ENCODE measurements at places on chromosomes 16 and 17.

DNA sequence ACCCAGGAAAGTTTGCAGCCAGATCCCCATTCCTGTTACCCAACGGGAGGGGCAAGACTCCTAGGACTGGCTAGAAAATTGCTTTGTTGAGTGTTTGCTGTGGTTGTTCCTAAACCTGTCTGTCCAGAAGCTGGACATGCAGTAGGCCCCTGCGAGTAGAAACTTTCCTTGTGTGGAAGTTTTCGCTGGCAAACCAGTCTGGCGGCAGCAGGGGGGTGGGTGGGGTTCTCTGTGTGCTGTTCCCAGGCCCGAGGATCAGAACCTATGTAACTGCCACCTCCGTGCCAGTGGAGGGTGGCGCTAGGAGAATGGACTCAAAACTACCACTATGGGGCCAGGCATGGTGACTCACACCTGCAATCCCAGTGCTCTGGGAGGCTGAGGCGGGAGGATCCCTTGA lies 9.2 kb downstream of the SGSM2 start:
- DNase-seq = no peak

DNA sequence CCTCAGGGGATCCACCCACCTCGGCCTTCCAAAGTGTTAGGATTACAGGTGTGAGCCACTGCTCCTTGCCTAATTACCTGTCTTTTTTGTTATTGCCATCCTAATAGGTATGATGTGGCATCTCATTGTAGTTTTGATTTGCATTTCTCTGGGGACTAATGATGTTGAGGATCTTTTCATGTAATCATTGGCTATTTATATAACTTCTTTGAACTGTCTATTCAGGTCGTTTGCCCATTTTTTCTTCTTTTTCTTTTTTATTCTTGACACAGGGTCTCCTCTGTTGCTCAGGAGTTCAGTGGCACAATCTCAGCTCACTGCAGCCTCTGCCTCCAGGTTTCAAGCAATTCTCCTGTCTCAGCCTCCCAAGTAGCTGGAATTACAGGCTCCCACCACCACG lies 1.3 kb upstream of the TGFB1I1 start:
- DNase-seq = no peak

DNA sequence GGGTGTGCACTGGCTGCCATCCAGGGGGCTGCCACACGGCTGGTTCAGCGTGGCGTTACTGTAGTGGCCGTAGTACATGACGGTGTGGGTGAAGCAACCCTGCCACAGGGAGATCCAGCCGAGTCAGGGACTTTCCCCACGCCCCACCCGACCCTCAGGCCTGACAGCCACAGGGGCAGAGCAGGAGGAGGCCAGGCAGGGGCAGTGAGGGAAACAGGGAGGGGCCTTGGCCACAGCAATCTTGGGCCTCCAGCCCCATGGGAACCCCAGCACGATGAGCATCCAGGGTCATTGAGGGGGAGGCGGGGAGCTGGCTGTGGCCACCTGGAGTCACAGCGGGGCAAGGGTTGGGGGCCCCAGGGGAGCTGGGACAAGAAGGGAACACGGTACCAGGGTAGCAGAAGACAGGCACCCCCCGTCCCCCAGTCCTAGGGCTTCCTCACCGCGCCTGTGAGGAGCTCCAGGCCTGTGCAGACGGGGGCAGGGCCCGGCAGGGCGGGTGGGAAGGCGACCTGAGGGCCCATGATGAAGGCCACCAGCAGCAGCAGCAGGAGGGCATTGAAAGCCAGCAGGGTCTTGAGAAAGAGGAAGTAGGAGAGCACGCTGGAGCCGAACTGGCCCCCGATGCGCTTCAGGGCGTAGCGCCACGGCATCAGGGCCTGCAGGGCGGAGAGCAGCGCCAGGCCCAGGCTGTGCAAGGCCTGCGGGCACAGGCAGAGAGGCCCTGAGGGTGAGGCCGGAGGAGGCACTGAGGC lies 4.3 kb downstream of the TMC6 start:
- no peak for DNase-seq

DNA sequence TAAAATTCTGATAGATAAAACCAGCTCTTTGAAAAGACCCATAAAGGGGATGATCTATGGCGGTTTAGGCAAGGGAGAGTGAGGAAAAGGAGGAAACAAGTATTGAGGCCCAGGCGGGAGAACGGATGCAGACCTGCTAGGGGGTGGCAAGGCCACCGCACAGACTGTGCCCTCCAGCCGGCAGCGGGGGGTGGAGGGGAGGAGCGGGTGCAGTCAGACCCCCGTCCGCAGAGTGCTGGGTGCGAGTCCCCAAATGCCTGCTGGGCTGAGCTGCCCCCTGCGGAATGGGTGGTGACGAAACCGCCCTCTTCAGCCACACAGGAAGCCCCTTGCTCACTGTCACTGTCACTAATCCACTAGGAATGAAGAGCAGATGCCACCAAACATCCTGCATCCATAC lies 46.0 kb downstream of the LMF1 start:
- DNase-seq = no peak

DNA sequence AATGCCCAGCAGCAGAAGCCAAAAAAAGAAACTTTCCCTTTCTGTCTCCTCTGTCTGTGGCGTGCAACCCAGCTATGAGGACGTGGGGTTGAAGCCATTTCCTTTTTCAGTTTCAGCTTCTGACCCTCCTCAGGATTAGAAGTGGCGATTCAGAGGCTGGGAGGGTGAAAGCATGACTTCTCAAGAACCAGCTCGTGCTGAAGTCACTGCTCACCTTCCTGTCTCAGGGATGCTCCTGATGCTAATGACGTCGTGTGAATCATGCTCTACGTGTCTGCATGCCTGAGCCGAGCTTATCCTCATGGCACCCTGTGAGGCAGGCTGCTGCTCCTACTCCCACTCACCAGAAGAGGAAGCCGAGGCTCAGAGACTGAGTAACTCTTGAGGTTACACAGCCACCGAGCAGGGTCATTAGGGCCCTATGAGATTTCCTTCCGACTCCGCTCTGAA lies 5.7 kb upstream of the LPO start:
- DNase-seq = no peak

GRCh38 chr16:69386596-69386995 lies 789 bp upstream of the TERF2 start:
- no peak for DNase-seq

Measured in right hindlimb (tissue), 1 donor.